ENCODE measurements at places on chromosomes 5 and 9.

DNA sequence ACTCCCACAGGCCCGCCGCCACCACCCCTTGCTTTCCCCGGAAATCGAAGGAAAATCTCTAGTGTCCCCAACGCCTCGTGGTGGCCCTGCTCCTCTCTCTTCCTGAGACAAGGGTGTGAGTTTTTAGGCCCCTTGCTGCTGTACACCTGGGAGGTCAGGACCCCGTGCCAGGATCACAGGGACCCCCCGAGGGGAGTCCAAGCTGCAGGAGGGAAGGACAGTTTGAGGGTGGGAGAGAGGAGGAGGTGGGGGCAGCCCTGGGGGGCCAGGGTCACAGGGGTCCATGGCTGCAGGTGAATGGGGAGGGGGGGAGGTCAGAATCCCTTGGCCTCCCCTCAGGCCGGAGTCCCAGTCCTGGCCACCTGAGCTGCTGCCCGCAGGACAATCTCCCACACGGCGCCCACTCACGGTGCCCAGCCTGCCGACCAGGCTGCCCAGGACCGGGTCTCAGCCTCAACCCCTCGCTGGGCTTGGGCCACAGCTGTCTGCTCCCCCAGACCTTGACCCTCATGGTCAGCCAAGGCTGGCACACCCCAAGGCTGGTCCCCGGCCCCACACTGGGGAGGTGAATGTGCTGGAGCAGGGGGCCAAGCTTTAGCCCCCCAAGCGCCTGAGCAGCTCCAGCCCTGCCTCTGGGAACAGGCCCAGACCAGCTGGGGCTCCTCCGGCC is 19.9 kb downstream of the TPPP start:
- no peak for DNase-seq

GRCh38 chr9:93891050-93891449 is 64.1 kb downstream of the BARX1 start:
- DNase-seq = no peak

GRCh38 chr5:140262221-140262620 is 40.7 kb downstream of the PFDN1 start:
- DNase-seq = no peak

DNA sequence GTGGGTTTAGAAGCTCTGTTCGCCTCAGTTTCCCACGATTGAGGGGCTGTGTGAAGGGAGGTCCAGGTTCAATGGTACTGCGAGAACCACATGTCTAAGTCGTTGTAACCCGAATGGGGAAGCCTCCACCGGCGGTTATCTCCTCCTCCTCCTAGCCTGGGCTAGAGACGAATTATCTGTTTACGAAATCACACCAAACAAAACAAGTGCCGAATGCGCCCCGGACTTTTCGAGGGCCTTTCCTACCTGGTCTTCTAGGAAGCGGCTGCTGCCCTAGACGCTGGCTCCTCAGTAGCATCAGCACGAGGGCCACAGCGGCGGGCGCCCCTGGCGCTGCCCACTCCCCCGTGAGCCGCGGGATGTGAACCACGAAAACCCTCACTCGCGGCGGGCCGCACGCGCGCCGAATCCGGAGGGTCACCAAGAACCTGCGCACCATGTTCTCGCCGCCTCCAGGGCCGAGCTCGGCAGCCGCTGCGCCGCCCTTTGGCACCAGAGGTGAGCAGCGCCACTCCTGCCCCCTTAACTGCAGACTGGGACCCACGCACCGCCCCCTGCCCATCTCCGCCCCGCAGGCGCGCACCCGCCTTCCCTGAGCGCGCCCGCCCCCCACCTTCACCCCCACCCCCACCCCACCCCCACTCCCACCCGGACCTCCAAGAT is at the start of gene CDKN2A:
CDKN2A (minus strand) TSS at position 500 of the 663 bp plus-strand sequence.
- DNase-seq = peak; percentile 99

- no peak for DNase-seq
Measured at GRCh38 chr5:29262339-29263123, 1931.0 kb upstream of the CDH6 start.

DNA sequence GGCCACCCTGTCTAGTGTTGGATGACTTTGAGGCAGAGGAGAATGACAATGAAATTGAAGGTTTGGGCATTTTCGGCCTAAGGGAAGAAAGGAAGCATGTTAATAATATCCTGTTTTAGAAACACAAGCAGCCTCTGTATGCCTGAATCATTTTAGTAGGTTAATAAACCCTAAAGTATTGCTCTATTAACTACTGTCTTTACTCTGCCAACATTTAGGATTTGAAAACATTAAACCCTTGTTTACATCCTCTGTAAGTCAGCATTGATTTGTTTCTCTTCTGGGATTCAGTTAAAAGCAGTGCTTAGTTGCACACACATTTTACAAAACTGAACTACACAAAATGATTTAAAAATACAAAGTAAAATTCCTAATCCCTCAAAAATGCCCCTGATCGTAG is 358.9 kb downstream of the ARRDC3 start:
- DNase-seq = no peak

- DNase-seq = peak; percentile 88
Measured at GRCh38 chr9:92947268-92948037, at the start of gene FGD3. Gene FGD3 (plus strand): TSS chr9:92947523. CDS start chr9:92976257, 28,734 bp downstream.

DNA sequence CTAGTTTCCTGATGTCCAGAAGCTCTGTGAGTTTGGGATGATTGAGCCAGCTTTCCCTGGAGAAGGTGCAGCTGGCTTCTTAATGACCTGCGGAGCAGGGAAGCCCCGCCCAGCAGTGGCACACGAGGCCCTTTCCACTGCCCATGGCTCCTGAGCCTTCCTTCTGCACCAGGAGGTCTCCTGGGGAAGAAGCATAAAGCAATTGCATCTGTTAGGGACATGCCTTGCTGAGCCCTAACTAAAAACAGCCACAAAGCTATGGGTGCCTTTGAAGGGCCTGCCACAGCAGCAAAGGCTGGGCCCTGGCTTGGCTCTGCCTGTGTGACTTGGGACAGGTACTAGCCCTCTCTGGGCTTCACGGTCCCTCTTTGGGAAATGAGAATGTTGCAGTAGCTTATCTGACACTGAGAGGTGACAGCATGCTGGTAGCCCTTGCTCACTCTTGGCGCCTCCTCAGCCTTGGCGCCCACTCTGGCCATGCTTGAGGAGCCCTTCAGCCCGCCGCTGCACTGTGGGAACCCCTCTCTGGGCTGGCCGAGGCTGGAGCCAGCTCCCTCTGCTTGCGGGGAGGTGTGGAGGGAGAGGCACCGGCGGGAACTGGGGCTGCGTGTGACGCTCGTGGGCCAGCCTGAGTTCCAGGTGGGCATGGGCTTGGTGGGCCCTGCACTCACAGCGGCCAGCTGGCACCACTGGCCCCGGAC is 218.4 kb downstream of the FSTL4 start:
- DNase-seq = no peak

DNA sequence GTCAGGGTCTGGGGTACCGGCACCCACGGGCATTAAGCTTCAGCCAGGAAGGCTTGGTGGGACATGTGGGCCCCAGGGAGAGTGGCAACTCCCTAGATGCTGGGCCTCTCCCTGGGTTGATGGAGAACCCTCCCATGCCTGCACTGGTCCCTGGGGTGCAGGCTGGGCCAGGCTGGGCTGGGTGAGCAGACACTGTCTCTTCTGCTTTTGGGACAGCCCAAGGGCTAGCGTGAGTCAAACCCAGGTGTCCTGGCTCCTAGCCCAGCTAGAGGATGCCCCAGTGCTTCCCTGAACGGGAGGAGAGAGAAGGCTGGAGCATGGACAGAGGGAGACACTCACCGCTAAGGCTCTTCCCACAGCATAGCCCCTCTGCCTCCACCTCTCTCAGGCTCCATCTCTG is 5.7 kb upstream of the AQP7 start:
- no peak for DNase-seq

DNA sequence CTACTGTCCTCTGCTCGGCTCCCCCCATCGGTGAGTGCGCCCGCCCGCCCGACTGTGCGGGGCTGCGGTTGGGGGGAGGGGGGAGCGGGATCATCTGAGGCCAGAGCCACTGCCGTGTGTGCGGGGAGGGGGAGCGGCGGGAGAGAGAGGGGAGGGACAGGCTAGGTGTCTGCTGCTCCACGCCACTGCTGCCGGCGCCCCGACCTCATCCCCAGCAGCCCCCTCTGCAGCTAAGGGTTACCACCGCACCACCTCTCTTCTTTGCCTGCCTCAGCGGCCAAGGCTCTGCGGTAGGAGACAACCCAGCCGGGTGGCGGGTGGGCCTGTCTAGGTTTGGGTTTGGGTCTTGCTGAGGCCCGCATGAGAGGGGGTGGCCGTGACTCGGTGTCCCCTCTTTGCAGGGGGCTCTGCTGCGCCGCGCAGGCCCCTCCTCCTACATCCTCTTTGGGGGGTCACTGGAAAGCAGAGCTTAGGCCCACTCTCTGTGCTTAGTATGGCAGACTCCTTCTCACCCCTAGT is 670 bp upstream of the PURA start:
- DNase-seq = no peak

GRCh38 chr9:93057042-93057702 is 1.3 kb upstream of the SUSD3 start:
- peak; percentile 16 for DNase-seq

- DNase-seq = no peak
Measured at GRCh38 chr9:8762479-8763085, 963.0 kb upstream of the DMAC1 start.

- no peak for DNase-seq
Measured at GRCh38 chr5:120564013-120564412, 99.9 kb downstream of the PRR16 start.

- no peak for DNase-seq
Measured at GRCh38 chr9:129206905-129207304, 28.8 kb upstream of the IER5L start.

DNA sequence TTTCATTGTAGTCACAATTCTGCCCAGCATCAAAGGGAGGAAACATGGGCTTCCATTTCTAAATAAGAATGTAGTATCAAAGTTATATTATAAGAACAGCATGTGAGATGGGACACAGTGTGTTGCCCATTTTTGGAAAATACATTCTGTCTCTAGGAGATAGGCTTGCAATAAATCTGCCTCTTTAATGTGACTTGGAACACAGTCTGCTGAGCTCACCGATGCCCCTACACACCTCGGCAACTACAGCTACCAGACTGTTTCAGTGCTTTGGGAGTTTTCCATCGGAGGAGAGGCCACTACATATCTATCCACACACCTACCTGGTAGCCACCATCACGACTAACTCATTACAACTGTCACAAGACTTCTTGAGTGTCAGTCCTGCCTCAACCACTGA is 18.9 kb upstream of the FCHO2 start:
- DNase-seq = no peak

- peak; percentile 66 for DNase-seq
Measured at GRCh38 chr9:114738581-114739316, 56.8 kb upstream of the TEX48 start.

DNA sequence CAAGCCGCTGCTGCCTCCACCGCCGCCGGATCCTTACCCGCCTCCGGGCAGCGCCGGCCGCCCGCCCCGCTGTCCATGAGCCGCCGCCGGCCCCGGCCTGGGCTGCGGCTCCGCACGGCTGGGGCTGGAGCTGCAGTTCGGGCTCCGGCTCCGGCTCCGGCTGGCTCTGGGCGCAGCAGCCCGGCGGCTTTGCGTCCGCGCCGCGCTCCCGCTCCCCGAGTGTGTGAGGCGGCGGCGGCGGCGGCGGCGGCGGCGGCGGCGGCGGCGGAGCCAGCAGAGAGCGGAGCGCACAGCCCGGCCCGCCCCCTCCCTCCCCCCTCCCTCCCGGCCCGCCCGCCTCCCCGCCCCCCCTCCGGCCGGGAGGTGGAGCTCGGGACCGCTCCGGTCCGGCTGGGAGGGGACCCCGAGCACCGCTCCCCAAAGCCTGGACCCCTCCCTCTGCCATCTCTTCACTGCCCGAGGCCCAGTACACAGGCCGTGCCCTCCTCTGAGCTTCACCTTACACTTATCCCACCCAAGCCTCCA is at the start of gene PCDH1:
PCDH1 (minus strand) TSS at position 225 of the 525 bp plus-strand sequence; CDS start at position 77, 148 bp downstream.
- peak; percentile 50 for DNase-seq

- no peak for DNase-seq
Measured at GRCh38 chr9:84772511-84772910, 103.0 kb downstream of the NTRK2 start.

- DNase-seq = no peak
Measured at GRCh38 chr9:38108326-38108725, 39.3 kb upstream of the SHB start.

DNA sequence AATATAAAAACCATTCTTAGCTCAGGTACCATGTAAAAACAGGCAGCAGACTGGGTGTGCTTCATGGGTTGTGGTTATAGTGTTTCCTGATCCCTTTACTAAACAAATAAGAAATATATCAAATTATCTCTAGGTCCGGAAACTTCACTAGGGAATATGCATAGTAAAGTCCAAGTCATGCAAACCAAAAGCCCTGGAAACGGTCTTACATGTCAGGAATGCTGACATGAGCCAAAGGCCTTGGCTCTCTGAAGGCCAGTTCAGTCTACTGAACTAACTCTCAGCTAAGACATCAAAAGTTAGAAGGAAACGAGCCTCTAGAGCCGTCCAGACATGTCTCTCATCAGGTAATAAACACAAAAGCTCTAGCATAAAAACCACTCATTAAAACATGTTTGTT is 778.9 kb upstream of the ZNF608 start:
- DNase-seq = no peak

GRCh38 chr5:17005107-17005828 is 69.2 kb upstream of the MYO10 start:
- no peak for DNase-seq

DNA sequence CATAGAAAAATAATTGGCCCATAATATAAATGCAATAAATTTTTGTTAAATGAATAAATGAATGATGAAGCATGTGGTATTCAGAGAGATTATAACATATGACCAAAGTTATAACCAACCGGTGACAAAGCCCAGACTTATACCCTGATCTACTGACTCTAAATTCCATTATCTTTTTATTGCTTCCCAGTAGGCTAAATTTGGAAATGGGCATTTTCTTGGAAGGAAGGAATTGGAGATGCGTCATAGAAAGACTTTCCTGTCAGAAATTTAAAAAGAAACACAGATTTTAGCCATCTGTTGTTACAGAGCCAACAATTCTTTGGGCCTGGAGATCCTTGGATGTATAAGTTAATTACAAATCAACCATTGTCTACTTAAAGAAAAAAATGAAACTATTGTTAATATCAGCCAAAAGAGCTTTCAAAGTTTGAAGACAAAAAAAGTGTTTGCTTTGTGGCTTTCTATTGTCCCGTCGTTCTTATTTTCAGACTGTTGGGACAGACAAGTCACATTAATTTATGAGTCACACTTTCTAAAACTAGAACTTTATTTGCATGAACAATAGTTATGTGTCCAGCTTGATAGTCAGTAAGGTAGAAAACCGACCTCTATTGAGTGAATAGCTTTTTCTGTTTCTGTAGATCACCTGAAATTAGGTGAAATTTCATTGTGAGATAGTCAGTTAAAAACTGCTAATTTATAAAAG is 428.7 kb downstream of the GABRG2 start:
- no peak for DNase-seq

GRCh38 chr9:135087489-135087792 is at the start of gene OLFM1:
Gene OLFM1 (plus strand): TSS chr9:135087668. CDS start chr9:135087990, 322 bp downstream.
- DNase-seq = peak; percentile 18

DNA sequence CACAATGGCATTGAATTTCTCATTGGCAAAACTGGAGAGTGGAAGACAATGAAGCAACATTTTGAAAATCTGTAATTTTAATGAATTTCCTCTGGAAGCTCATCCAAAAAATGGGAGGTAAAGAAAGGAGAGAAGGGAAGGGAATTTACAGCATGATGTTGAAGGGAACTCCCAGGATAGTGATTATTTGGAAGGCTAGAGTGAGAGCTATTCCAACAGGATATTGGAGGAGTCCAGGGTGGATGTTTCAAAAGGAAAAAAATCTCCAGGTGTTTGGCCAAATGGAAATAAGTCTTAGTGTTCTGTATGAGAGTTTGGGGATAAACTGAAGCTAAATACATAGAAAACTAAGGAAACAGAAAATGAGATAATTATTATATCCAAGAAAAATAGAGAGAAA is 106.2 kb downstream of the IZUMO3 start:
- DNase-seq = no peak

All from NCI-H146 (cell line).